ENCODE measurements at places on chromosomes 12 and 14.

DNA sequence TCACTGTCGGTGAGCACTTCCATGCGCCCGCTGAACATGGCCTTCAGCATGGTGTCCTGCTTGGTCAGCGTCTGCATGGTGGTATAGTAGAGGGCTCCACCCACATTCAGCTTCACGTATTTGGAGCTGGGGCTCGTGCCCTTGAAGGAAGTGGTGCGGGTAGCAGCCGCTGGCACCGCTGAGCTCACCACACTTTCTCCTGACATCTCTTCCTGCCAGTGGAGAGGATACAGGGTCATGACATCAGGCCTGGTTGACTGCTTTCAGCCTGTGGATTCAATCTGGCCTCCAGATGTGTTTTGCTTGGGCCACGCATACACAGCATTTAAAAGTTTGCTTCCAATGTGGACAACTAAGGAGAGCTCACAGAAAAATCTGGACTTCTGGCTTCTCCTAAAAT, 7.6 kb downstream of the KCTD10 start:
- no peak for DNase-seq

DNA sequence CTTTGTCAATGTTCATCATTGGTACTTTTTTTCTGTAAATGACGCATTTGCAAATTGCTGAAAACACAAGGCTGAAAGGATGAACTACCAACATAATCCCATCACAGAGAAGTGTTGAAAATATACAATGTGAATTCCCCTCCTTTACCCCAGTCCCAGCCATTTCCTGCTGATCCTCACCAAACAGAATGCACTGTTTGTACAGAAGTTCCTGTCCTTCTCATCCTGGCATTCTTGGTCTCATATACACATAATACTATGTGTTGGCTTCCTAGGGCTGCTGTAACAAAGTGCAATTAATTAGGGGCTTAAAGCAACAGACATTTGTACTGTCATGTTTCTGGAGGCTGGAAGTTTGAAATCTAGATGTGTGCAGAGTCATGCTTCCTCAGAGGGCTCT, 836.2 kb upstream of the MGAT4C start:
- no peak for DNase-seq

GRCh38 chr12:84507956-84508850, 404.4 kb downstream of the SLC6A15 start:
- no peak for DNase-seq

- no peak for DNase-seq
Observed at GRCh38 chr12:123118497-123118896, 32.4 kb downstream of the PITPNM2 start.

DNA sequence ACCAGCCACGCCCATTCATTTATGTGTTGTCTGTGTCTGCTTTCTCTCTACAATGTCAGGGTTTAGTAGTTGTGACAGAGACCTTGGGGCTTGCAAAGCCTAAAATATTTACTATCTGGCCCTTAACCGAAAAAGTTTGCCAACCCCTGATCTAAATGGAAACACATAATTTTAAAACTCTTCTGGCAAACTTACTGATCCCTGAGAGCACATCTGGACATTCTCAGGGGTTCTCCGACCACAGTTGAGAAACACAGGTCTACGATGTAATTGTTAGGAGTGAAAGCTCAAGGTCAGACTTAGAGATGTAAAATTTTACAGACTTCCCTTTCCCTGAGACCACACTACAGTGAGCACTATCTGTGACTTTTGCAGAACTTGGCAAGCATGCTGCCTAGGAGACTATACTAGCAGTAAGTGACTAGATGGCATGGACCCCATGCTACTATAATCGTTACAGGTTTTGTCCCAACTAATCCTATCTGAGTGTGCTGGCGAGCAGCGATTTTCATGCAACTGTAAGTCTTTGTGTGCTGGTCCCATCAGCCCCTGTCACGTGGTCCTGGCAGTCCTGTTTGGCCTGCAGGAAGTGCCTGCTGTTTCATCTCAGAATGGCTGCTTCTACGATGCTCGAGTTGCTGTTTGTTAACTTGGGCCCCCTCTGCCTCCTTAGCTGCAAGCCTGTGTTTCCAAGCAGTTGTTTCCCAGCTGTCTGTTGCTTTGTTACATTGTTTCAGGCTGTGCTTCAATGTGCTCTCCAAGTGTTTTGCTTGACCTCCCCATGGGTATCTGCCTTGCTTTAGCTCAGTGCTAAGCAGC, 21.6 kb downstream of the TMTC2 start:
- DNase-seq = no peak

All from stimulated activated CD4-positive, alpha-beta T cell treated with anti-CD3 and anti-CD28 coated beads, Interleukin-1b, Interleukin-23, amount 100 ng/mL, for 48 hours (primary cell).